ENCODE measurements at places on chromosomes 2 and 18.
A peak's percentile ranks its signal among the peaks of the same experiment; 100 is the strongest.

DNA sequence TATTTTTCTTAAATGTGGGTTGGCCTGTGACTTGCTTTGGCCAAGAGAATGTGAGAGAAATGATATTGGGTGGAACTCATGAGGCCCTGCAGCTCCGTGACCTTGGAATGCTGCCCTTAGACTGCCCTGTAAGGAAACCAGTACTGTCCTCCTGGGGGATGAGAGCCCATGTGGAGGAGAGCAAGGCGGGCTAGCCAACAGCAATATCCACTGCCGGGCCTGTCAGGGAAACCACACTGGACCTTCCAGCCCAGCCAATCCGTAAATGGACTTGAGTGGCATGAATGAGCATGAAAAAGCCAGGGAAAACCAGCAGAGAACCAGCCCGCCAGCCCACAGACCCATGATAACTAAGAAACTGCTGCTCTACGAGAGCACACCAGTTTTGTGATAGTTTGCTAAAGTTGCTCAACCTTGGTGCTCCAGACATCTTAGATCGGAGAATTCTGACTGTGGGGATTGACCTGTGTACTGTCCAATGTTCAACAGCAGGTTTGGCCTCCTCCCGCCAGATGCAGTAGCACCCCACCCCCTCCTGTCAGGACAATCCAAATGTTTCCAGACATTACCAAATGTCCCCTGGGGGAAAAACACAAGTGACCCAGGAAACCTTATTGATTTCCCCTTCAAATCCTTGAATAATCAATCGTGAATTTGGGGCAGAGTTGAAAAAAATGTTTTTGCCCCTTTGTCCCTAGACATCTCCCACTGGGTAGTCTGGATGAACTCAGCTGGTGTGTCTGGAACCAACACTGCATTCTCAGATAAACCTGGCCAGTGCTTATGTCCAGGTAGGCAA, 27.2 kb downstream of the ALPK2 start:
- DNase-seq, result no peak

DNA sequence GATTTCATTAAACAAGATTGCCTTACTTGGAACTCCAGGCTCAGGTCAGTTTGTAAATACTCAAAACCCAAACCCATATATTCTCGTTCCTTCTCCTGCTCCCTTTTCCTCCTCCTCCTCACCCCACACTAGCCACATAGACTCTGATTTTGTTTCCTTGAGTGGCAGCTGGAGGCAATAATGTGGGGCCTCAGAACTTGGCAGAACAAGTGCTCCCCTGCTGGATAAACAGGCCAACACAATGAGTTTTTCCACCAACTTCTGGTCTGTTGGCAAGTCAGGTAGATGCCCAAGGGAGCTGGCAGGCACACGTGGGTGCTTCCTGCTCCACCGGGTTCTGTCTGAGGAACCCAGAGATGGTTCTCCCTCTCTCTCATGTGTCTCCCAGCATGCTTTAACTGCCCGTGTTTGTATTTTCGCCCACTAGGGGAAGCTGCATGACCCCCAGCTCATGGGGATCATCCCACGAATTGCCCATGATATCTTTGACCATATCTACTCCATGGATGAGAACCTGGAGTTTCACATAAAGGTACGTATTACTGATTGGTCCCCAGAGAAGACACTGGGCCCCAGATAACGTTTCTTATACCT, 61.9 kb downstream of the KIF5C start:
- no peak for DNase-seq

- no peak for DNase-seq
These were observed 54.9 kb downstream of the ZCCHC2 start for GRCh38 chr18:62577765-62578164.

DNA sequence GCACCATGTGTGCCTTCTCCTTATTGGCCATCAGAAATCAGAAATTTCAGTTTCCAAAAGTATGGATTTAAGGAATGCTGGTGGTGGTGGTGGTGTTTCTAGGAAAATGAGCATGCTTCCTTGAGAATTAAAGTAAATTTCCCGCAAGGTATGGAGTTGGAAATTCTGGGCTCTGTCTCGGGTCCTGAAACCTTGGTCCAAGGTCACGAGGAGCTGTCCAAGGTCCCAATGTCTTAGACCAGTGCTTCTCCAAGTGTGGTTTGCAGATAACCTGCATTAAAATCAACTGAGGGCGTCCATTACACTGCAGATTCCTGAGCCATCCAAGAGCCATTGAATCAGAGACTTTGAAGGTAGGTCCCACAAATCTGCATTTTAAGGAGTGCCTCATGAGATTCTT, 210.9 kb upstream of the PKDCC start:
- DNase-seq, result peak; percentile 53

GRCh38 chr18:63322908-63323634, 3.5 kb upstream of the BCL2 start:
- peak; percentile 67 for DNase-seq

All from fibroblast of skin of right biceps (primary cell).